ENCODE measurements at places on chromosomes 3 and 15. TPM values are rescaled to one million over a fixed set of nuclear protein-coding genes. Genes with fewer than 3 reads are reported as not detected.

DNA sequence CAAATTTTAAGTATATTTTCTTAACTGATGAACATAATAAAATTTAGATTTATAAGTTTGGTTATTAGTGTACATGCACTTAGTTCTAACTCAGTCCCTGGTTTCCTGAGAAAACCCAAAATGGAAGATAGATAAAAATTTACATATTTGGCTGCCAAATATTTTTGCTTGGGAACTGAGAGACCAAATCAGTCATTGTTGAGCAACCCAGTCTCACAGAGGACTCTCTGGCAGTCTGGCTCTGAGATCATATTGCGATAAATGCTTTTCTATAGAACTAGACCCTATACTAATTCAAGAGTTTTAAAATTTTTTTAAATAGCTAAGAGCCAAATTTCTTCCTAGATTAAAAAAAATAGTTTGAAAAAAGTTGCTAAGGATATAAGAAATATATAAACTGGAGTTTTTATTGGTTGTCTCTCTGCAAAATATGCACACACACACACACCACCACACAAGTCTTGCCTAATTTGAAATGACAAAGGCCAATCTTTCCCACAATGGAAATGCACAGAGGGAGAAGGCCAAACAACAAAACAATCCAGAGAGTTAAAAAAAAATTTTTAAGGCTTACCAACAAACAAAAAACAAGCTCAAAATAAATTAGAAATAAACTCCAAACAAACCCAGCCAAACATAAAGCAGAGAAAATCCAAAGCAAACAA lies 259.5 kb downstream of the MECOM start:
- DNase-seq = no peak

- no peak for DNase-seq
Measured at GRCh38 chr3:118755253-118755801, 279.3 kb downstream of the IGSF11 start.

GRCh38 chr3:150421799-150422548 lies 13.9 kb downstream of the TSC22D2 start:
- DNase-seq = no peak

Gene CCR9
- 0.41 TPM for total RNA-seq

Gene WDR93
- 0.41 TPM for total RNA-seq

Gene ARPIN
- total RNA-seq = 13.5 TPM

Gene ADGRG7
- not detected for total RNA-seq
